Fibroblast of lung (primary cell): ENCODE measurements at places on chromosomes 2 and 18.

GRCh38 chr2:190578158-190579057 lies 43.9 kb upstream of the NEMP2 start:
- DNase-seq: peak; percentile 89

GRCh38 chr18:7954238-7954637 lies 387.1 kb downstream of the PTPRM start:
- peak; percentile 60 for DNase-seq

- DNase-seq: no peak
Measured at GRCh38 chr2:104890685-104891069, 36.8 kb downstream of the POU3F3 start.

GRCh38 chr2:32738939-32739338 lies 111.1 kb downstream of the TTC27 start:
- no peak for DNase-seq

GRCh38 chr2:44941551-44942234 lies at the start of gene SIX3:
Gene SIX3, plus strand, starts transcription at chr2:44941702. Its CDS starts 403 bp downstream, at chr2:44942105.
- peak; percentile 84 for DNase-seq

DNA sequence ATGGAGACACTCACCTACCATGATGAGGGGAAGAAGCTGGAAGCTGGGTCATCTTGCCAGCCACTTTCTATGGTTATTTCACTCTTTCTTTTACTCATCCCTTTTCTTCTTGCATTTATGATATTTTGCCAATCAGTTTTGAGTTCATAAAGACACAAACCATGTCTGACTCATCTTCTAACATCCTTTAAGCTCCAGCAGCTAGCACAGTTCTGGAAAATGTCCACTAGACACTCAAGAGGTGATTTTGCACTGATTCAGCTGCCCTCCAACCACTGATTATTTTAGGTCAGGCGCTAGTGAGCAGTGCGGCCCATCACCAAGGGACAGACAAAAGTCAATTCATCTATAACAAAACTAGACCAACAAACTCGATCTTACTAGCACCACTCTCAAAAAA lies 537.1 kb upstream of the ID2 start:
- DNase-seq: peak; percentile 87

- no peak for DNase-seq
Measured at GRCh38 chr18:21458788-21459187, 141.7 kb downstream of the ESCO1 start.

DNA sequence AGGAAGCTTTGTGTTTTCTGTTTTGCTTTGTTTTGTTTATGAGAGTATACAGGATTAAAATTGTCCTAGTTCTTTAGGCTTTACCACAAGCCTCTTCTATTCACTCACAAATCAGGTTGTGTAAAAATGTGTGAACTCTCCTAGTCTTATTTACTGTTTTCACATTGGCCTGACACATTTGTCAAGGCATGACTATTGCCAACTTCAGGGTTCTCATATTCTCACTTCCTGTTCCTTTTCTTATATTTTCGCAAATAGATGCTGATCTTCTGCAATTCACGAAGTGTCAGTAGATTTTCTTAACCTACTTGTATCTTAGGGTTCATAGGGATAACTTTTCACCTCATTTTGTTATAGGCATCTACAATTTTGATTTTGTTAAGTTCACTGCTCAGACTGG lies 67.1 kb downstream of the CCDC102B start:
- DNase-seq: no peak

GRCh38 chr18:33841221-33841967 lies 263.4 kb downstream of the ASXL3 start:
- no peak for DNase-seq
